ENCODE measurements at places on chromosomes 4 and X. TPM values are rescaled to one million over a fixed set of nuclear protein-coding genes. Genes with fewer than 3 reads are reported as not detected.
A peak's percentile ranks its signal among the peaks of the same experiment; 100 is the strongest.

UGT2B15 gene
- not detected for polyA plus RNA-seq

DAPP1 gene
- 87.2 TPM for polyA plus RNA-seq

DNA sequence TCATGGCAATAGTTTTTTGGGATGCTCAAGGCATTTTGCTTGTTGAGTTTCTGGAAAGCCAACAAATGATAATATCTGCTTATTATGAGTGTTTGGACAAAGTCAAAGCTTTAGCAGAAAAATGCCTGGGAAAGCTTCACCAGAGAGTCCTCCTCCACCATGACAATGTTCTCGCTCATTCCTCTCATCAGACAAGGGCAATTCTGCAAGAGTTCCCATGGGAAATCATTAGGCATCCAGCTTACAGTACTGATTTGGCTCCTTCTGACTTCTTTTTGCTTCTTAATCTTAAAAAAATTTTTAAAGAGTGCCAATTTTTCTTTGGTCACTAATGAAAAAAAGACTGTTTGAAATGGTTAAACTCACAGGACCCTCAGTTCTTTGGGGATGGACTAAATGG is 136.3 kb downstream of the UBE2K start:
- no peaks in the 10 kb centered on the region for H3K27me3 ChIP-seq
- H3K27ac ChIP-seq = no peak overlapping the region
- H3K36me3 ChIP-seq = peaks cover 52% of the 10 kb centered on the region
- H3K4me3 ChIP-seq = no peak overlapping the region

DNA sequence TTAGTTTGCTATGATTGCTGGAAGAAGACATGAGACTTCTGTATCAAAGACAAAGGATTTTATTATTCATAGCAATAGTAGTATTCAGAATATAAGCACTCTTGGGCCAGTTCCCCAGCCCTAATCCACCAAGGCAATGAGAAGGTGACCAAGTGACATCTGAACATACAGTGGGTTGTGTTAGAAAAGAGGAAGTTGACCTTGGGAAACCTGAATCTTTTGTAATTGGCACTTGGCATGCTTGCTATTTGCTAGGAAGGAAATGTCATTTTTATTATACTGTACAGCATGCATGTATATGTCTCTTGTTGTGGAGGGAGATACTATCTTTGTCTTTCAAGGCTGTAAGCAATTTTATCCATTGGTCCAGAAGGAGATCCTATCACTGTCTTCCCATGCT is 216.1 kb upstream of the FAT1 start:
- no peaks in the 10 kb centered on the region for H3K4me1 ChIP-seq
- H3K27me3 ChIP-seq = no peaks in the 10 kb centered on the region
- H3K4me3 ChIP-seq = no peak overlapping the region
- DNase-seq = no peak
- no peak overlapping the region for H3K27ac ChIP-seq

GRCh38 chr4:67939195-67939594 is 24.1 kb downstream of the TMPRSS11A start:
- H3K27me3 ChIP-seq = no peaks in the 10 kb centered on the region
- H3K36me3 ChIP-seq = no peaks in the 10 kb centered on the region
- DNase-seq = no peak
- H3K4me1 ChIP-seq = no peaks in the 10 kb centered on the region
- no peak overlapping the region for H3K27ac ChIP-seq

DNA sequence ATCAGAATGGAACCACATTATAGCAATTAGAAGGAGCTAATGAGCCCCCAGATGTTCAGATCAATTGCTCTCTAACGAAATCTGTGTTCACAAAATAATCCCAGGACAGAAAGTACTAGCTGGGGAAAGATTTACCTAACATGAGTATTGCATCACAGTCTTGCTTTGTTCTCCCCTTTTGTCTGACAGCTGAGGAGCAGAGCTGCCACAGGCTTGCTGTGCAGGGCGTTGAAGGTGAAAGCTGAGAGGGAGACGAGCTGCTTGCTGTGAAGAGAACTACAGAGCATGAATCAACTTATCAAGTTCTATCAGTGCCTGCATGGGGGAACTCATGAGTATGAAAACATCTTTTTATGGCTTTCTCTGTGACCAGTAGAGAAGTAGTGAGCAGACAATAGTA is 441.2 kb downstream of the CENPC start:
- H3K36me3 ChIP-seq = no peaks in the 10 kb centered on the region
- no peaks in the 10 kb centered on the region for H3K4me1 ChIP-seq
- no peak overlapping the region for H3K4me3 ChIP-seq

DNA sequence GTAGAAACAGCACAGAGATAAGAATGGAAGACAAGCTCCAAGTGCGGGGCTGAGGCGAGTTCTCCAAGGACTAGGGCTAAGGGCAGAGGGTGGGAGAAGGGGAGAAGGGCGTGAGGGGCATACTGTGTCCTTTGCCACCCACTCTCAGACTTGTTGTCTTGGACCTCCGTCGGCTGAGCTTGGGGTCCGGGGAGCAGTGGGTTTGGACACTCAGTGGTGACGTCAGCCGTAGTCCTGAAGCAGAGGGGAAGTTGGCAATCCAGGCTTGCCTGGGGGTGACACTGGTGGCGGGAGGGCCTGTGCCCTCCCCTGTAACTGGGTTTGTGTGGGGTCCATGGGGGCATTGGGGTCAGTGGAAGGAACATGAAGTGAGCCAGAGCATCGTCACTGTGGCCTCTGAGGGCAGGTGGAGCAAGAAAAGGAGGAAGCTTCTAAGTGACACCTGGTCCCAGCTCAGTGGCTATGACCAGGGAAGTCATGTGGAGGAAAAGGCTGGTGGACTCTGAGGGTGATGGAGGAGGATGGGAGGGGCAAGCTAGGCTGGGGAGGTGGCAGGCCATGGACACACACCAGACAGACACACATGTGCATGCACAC is 17.6 kb downstream of the CD99 start:
- peak overlapping the region; percentile 87 for H3K27ac ChIP-seq
- DNase-seq = peak; percentile 84
- H3K4me1 ChIP-seq = peaks cover 50% of the 10 kb centered on the region
- H3K4me3 ChIP-seq = no peak overlapping the region
- peaks cover 22% of the 10 kb centered on the region for H3K36me3 ChIP-seq
- no peaks in the 10 kb centered on the region for H3K27me3 ChIP-seq

DNA sequence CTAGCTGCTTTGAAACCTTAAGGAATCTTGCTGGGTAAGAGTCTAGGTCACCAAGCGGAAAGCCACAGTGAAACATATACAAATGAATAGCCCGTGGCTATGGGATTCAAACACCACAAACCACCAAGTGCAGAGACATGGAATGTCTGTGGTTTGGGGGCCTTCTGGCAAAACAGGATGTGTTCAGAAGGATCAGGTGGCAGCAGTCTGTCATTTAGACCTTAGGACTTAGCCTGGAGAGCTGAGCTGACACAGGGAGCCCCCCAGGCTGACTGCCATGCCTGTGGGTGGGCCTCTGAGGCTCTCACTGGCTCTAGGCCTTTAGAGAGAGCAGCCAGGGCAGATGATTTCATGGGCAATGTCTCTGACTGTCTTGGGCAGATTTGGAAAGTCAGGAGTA is 225.6 kb downstream of the FBXW7 start:
- H3K4me1 ChIP-seq = no peaks in the 10 kb centered on the region
- no peak overlapping the region for H3K27ac ChIP-seq
- H3K36me3 ChIP-seq = no peaks in the 10 kb centered on the region
- DNase-seq = no peak

- H3K4me1 ChIP-seq = no peaks in the 10 kb centered on the region
- no peaks in the 10 kb centered on the region for H3K27me3 ChIP-seq
- no peaks in the 10 kb centered on the region for H3K36me3 ChIP-seq
- no peak for DNase-seq
- no peak overlapping the region for H3K4me3 ChIP-seq
Observed at GRCh38 chr4:180564026-180564425, 1679.2 kb upstream of the TENM3 start.

DNA sequence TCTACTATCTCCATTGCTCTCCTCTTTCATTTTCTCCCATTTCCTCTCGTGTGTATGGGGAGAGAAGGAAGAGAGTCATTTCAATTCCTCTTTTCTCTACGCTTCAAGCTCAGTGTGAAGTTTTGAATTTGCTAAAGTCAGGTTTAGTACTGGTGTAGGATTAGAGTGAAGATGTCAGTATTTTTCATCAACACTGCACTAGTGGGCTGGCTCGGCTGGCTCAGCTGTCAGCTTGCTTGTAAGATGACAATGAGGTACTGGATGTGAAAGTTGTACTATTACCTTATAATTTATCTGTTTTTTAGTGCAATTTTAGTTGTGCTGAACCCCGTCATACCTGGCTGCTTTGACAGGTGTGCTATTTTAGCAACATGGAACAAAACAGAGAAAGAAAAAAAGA is 2.1 kb upstream of the SH2D1A start:
- no peaks in the 10 kb centered on the region for H3K27me3 ChIP-seq
- no peak for DNase-seq
- no peaks in the 10 kb centered on the region for H3K4me1 ChIP-seq
- no peak overlapping the region for H3K27ac ChIP-seq
- no peak overlapping the region for H3K4me3 ChIP-seq

DNA sequence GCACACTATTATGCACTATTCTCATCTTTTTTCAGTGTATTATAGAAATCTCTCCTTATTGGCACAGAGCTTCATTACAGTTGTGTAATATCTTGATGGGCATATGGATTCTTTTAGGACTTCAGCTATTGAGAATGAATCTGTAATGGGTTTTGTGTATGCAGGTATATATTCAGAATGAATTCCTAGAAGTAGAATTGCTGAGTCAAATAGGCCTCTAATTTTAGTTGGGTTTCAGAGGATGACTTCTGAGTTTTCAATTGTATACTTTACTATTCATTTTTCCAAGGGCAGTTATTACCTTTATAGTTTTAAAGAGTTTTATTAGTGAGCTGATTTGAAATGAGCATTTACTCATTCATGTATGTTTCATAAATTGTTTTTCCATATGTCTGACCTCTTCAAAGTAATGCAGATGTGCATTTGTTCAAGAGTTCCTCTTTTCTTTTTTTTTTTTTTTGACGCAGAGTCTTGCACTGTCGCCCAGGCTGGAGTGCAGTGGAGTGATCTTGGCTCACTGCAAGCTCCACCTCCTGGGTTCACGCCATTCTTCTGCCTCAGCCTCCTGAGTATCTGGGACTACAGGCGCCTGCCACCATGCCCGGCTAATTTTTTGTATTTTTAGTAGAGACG is 19.5 kb downstream of the CASP6 start:
- no peak for DNase-seq
- H3K36me3 ChIP-seq = peaks cover 84% of the 10 kb centered on the region
- H3K4me3 ChIP-seq = no peak overlapping the region
- no peak overlapping the region for H3K27ac ChIP-seq
- no peaks in the 10 kb centered on the region for H3K27me3 ChIP-seq
- no peaks in the 10 kb centered on the region for H3K4me1 ChIP-seq

DNA sequence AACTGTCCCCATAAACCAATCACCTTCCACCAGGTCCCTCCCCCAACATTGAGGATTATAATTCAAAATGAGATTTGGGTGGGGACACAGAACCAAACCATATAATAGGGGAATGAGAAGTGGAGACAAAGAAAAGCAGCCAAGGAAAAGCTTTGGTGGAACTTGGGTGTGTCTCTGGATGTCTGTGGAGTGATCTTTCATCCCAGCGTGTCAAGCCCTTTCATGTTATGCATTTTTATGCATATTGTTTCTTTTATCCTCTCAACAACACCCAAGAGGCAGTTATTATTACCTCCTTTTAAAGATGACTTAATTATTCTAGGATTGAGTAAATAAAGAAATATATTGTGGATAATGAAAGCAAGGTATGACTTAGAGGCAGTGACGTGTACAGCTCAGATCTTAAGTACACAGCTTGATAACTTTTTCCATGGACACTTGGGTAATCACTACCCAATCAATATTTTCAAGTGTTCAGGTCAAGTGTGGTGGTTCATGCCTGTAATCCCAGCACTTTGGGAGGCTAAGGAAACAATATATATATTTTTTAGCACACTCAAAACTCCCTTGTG is 42.6 kb upstream of the HOPX start:
- H3K36me3 ChIP-seq = no peaks in the 10 kb centered on the region
- no peak for DNase-seq
- H3K27me3 ChIP-seq = no peaks in the 10 kb centered on the region
- peaks cover 23% of the 10 kb centered on the region for H3K4me1 ChIP-seq
- H3K4me3 ChIP-seq = no peak overlapping the region

- H3K36me3 ChIP-seq = no peaks in the 10 kb centered on the region
- H3K27ac ChIP-seq = no peak overlapping the region
- no peaks in the 10 kb centered on the region for H3K4me1 ChIP-seq
- no peaks in the 10 kb centered on the region for H3K27me3 ChIP-seq
- DNase-seq = no peak
Observed at GRCh38 chr4:35695003-35695402, 549.3 kb downstream of the ARAP2 start.

DNA sequence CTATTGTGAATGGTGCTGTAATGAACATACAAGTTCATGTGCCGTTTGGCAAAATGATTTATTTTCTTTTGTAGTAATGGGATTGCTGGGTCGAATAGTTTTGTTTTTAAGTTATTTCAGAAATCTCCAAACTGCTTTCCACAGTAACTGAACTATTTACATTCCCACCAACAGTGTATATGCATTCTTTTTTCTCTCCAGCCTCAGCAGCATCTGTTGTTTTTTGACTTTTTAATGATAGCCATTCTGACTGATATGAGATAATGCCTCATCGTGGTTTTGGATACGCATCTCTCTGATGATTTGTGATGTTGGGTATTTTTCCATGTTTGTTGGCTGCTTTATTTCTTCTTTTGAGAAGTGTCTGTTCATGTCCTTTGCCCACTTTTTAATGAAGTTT is 246.3 kb upstream of the ADGRL3 start:
- no peaks in the 10 kb centered on the region for H3K4me1 ChIP-seq
- no peaks in the 10 kb centered on the region for H3K27me3 ChIP-seq
- DNase-seq = no peak
- no peaks in the 10 kb centered on the region for H3K36me3 ChIP-seq
- H3K4me3 ChIP-seq = no peak overlapping the region
- no peak overlapping the region for H3K27ac ChIP-seq

TRIM75 gene
- polyA plus RNA-seq = not detected

GRCh38 chrX:107563824-107564223 is 64.5 kb upstream of the PRPS1 start:
- no peak for DNase-seq
- no peaks in the 10 kb centered on the region for H3K4me1 ChIP-seq
- no peaks in the 10 kb centered on the region for H3K36me3 ChIP-seq
- no peaks in the 10 kb centered on the region for H3K27me3 ChIP-seq
- H3K27ac ChIP-seq = no peak overlapping the region

GRCh38 chr4:87118826-87119225 is 101.6 kb downstream of the KLHL8 start:
- H3K4me3 ChIP-seq = no peak overlapping the region
- no peak overlapping the region for H3K27ac ChIP-seq
- DNase-seq = no peak

DNA sequence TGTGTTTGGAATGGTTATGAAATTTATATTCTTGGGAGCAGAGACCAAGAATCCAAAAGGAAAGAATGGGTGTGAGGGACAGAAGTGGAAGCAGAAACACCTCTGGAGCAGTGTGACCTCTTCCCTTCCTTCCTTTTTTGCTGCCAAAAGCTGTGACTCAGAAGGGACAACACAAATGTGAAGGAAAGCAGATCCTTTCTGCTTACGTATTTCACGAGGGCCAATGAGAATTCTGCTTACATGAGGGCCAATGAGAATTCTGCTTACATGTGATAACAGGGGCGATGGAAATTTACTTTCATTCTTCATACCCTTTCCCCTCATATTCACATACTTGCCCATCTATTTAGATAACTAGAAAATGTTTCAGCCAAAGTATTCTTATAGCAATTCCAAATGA is 404.6 kb downstream of the PRDM5 start:
- DNase-seq = no peak
- no peaks in the 10 kb centered on the region for H3K27me3 ChIP-seq
- H3K36me3 ChIP-seq = no peaks in the 10 kb centered on the region

STX18 gene
- 19.6 TPM for polyA plus RNA-seq

- no peaks in the 10 kb centered on the region for H3K27me3 ChIP-seq
- DNase-seq = no peak
- H3K36me3 ChIP-seq = no peaks in the 10 kb centered on the region
- H3K4me1 ChIP-seq = no peaks in the 10 kb centered on the region
- no peak overlapping the region for H3K4me3 ChIP-seq
Observed at GRCh38 chr4:38413524-38414341, 250.3 kb upstream of the KLF3 start.

All from CD14-positive monocyte (primary cell).